ENCODE measurements at places on chromosomes 2 and 18.
A peak's percentile ranks its signal among the peaks of the same experiment; 100 is the strongest.

DNA sequence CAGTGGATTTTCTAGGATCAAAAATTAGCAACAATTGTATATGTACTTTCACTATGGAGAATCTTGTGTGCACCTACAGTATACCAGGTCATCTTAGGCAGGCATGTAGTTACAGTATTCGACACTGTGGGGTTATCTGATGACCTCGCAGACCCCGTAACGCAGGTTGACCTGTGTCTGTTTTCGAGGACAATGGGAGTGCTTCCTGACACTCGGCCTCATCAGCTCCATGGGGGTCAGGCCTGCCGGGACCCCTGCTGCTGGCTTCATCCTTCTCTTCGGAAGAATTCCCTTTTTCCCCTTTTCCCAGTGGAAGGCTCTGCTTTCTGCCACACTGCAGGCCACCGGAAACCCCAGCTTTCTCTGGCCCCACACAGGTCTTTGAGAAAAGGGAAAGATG lies 102.8 kb upstream of the TMEM18 start:
- DNase-seq: no peak

GRCh38 chr18:48997985-48998831 lies 47.4 kb upstream of the SMAD7 start:
- DNase-seq: no peak

GRCh38 chr18:63138436-63139340 lies 180.9 kb downstream of the BCL2 start:
- DNase-seq: no peak

- no peak for DNase-seq
Observed at GRCh38 chr2:74760875-74761630, 72.9 kb upstream of the HK2 start.

DNA sequence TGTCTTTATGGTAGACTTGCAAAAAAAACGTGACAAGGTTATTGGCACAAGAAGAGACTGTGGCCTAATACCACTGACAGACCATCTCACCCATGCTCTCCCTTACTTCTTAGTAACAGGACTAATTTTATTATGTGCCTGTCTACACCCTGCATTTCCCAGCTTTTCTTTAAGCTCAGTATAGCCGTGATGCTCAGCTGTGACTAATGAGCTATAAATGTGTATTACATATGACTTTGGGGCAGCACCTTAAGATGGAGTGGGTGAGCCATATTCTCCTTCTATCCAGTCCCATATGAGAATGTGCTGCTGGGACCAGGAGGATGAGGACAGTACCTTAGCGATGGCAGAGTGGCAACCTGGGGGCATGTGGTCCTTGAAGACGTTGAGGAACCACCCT lies 293.5 kb downstream of the RNF144A start:
- DNase-seq: no peak

GRCh38 chr2:204535764-204536163 lies 9.5 kb upstream of the PARD3B start:
- DNase-seq: no peak

DNA sequence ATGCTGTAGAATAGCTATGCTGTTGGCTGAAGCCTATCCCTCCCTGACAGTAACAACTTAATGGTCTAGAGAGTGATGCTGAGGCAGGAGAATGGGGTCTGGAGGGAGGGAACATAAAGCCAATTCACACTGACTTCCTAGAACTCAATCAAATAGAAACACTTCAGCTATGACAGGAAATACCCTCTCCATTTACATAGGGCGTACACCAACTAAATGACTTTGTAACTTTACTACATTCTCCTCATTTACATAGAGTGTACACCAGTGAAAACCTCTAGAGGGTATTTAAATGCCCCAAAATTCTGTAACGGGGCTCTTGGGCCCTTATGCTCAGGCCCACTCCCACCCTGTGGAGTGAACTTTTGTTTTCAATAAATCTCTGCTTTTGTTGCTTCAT lies 41.5 kb downstream of the YPEL5 start:
- DNase-seq: no peak

GRCh38 chr2:127597984-127598380 lies 48.0 kb upstream of the GPR17 start:
- DNase-seq: no peak

- DNase-seq: no peak
Observed at GRCh38 chr2:219158586-219158985, 2.0 kb downstream of the NHEJ1 start.

DNA sequence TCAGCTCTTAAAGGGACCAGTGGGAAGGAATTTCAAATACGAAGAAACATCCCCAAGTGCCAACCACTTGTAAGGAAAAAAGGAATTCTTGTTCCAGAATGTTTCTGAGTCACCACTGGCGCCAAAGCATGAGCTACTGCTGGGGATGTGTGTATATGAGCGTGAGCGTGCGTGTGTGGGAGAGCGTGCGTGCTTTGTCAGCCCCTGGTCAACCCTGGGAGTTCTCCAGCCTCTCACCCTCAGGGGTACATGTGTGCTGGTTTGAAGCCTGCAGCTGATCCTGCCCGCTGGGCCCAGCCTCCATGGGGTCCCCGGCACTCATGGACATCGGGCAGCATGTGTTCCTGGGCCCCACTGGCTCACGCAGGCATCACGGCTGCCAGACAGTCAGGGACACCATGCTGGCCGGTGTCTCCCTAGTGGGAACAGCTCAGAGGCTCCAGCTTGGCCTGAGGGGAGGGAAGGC lies 17.1 kb downstream of the HS6ST1 start:
- DNase-seq: no peak

DNA sequence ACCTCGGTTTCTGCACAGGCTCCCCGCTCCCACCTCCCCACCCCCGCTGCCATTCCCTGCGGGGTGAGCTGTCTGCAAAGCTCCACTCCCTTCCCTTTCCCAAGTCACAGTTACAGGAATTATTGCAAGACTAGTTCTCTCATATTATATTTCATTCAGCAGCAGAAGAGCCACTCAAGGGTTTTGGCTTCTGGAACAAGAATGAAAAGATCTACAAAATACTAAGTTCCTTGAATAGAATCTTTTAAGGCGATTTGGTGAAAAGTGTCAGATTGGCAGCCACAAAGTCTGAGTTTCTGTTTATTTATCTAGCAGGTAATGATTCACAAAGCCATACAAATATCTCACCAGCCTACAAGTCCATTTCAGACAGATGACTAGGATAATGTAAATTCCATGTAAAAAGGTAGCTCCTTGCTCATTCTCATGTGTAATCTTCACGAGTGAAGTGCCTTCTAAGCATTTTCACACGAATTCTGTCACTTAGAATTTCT lies 221.9 kb upstream of the RBBP8 start:
- no peak for DNase-seq

DNA sequence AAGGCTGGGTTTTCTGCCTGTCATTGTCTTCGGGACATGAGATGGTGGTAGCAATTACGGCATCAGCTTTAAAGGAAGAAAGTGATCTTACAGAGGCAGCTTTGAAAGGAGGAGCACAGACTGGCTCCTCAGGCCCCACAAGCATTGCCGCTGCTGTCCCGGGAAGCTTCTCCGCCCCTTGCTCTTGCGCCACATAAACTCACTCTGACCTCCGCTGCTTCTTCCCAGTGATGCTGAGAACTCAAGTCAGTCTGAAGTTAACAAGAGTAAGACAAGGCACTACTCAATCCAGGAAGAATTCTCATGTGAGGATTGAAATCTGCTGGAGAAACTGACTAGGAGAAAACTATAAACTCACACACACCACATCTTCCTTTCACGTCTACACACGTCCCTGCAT lies 112.4 kb upstream of the RIOK3 start:
- DNase-seq: no peak

DNA sequence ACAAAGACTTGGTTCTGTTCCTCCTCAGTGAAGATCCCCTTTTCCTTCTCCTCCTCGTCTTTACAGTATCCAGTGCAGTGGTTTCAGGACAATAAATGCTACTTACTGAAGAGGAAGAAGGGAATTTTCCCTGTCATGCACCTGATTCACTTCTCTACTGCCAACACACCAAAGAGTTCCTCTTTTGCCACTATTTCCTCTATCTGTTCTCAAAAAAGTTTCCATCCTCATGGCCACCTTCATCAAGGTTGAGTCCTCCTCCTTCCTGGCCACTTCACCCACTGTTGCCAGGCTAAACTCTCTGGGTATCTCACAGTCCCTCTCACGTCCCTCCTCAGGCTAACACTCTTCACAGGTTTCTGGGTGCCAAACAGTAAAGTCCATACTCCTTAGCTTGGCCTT lies 41.7 kb downstream of the PLEKHM3 start:
- DNase-seq: peak; percentile 14

DNA sequence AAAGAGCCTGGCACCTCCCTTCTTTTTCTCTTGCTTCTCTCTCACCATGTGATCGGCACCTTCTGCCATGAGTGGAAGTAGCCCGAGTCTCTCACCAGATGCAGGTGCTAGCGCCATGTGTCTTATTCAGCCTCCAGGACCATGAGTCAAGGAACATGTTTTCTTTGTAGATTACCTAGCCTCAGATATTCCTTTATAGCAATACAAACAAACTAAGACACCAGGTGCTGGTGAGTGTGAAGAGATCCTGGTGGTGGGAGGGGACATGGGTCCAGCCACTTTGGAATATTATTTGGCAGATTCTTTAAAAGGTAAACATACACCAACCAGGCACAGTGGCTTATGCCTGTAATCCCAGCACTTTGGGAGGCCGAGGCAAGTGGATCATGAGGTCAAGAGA lies 5.9 kb upstream of the USP40 start:
- no peak for DNase-seq
